Activated B cell treated with CpG ODN at 0.5 μM for 24 hours (primary cell): ENCODE measurements at places on chromosomes 7 and 10. TPM values are rescaled to one million over a fixed set of nuclear protein-coding genes. Genes with fewer than 3 reads are reported as not detected.

The SH2D4B gene
- 0.07 TPM in 1 of 2 replicates, not detected in the other for total RNA-seq

The GBX1 gene
- not detected in 2 replicates for total RNA-seq

The UTF1 gene
- not detected in 2 replicates for total RNA-seq

The PRSS58 gene
- not detected in 2 replicates for total RNA-seq

The TRIM56 gene
- 53.0 and 57.5 TPM in 2 replicates for total RNA-seq

The SEMA4G gene
- total RNA-seq: 0.60 and 0.78 TPM in 2 replicates

The OR2A7 gene
- total RNA-seq: 1.3 and 1.9 TPM in 2 replicates

The PPP1R17 gene
- total RNA-seq: not detected in 2 replicates

The SYT15 gene
- total RNA-seq: 0.86 and 1.1 TPM in 2 replicates

DNA sequence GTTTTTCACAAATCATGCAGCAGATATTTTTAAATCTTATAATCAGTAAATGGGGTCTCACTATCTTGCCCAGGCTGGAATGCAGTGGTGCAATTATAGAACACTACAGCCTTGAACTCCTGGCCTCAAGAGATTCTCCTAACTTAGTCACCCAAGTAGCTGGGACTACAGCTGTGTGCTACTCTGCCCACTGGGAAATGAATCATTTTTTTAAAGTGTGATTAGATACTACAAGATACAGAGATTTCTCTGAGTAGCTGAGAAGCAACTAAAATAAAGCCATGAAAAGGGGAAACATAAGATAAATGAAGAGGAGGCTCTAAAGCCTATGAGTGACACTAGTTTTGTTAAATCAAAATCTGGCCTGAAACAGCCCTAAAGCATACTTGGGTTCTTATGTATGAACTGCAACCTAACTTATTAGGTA lies 119.7 kb downstream of the JMJD1C start:
- DNase-seq: no peak

GRCh38 chr10:15472008-15472407 lies 100.9 kb upstream of the FAM171A1 start:
- DNase-seq: no peak

- DNase-seq: no peak
These were observed 134.0 kb upstream of the SEMA3A start for GRCh38 chr7:84328571-84328970.

GRCh38 chr10:102643336-102644065 lies 778 bp upstream of the TRIM8 start:
- DNase-seq: peak; percentile 48

DNA sequence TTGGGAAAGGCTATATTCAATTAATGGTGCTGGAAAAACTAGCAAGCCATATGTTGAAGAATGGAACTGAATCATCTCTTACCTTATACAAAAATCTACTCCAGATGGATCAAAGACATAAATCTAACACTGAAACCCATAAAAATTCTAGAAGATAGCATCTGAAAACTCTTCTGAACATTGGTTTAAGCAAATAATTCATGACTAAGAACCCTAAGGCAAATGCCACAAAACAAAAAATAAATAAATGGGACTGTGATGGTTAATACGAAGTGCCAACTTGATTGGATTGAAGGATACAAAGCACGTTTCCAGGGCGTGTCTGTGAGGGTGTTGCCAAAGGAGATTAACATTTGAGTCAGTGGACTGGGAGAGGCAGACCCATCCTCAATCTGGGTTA lies 1130.0 kb downstream of the DNAJB9 start:
- no peak for DNase-seq
